ENCODE measurements at places on chromosomes 1 and 21.

DNA sequence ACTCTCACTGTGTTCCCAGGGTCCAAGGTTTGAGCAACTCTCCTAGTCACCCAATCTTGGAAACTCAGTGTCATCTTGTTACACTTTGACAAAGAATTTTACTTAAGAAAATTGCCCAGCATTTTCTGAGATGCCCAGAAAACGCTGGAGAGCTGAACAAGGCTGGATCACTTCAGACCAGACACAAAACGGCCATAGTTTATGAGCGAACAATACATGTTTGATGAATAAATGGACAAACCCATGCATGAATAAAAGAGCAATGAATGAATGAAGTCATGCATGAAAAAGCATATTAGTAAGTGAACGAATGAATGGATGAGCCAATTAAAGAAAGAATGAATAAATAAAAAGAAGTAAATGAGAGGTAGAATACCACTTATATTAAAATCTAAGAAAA, 103.8 kb downstream of the MATN1 start:
- DNase-seq: no peak

- DNase-seq: no peak
These were observed 7.9 kb upstream of the SRP9 start for GRCh38 chr1:225769687-225770086.

- DNase-seq: no peak
These were observed 16.9 kb upstream of the COL18A1 start for GRCh38 chr21:45388011-45388521.

GRCh38 chr1:243723050-243723449, 127.0 kb downstream of the AKT3 start:
- no peak for DNase-seq

DNA sequence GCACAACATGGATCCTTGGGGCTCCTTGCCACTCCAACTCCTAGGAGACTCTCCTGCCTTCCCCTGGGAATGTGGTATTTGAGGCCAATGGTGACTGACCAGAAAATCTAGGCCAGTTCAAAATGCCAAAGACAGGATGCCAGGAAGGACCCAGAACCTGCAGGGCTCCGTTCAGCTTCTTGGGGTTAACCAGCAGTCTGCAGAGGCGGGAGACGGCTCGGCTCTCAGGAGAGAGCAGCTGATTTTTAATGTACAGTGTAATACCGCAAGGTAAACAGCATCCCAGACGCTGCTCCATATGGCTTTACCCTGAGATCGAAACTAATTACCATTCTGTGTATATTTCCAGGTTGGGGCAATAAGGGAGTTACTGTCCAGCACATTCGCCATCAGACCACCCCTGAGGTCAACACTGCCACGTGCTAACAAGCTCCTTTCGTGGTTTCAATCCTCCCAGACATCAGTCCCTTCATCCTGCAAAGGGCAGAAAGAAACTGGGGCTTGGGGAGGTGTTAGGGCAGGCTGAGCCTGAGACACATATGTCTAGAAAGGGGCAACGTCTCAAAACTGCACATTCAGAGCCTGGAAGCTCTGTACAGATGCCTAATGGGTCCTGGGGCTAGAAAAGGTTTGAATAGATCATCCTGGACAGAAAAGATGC, 16.7 kb downstream of the ITPKB start:
- DNase-seq: no peak

GRCh38 chr1:243390162-243390791, 134.4 kb downstream of the SDCCAG8 start:
- no peak for DNase-seq

GRCh38 chr1:209080170-209080781, 503.2 kb upstream of the CAMK1G start:
- DNase-seq: no peak

DNA sequence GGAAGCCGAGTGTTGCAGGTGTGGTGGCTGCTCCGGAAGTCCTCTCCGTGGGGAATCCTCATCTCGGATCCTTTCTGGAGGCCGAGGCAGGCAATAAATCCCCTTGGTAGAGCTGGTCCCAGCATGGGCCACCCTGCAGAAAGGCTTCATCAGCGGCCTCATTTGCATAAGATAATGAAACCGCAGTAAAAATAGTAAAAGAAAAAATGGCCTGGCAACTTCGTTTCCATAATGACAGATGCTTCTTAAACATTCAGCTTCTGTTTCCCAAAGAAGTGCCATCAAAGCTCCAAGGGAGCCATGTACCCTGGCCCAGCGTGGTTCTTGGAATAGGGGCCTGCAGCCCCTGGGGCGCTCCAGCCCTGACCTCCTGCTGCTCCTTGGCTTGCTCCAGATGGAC, 244.1 kb downstream of the GRIK3 start:
- no peak for DNase-seq

GRCh38 chr1:118264343-118264742, 79.3 kb upstream of the SPAG17 start:
- no peak for DNase-seq

DNA sequence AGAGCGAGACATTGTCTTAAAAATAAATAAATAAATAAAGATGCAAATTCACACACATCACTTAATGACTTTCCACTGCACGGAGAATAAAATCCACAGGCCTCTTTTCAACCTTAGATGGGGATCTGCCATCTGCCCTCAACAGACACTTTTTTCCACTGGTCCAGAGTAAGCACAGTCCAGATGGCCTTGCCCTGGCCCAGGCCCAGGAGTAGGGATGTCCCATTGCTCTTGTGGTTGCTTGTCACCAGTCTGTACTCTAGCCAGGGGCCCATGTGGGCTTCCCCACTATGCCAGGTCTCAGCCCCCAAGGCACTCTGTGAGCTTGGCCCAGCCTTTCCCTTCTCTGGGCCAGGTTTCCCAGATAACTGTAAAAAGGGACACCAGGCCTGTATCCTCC, 17.4 kb downstream of the PLOD1 start:
- DNase-seq: no peak

- no peak for DNase-seq
These were observed 392.3 kb upstream of the ADAMTS5 start for GRCh38 chr21:27359141-27359540.

- DNase-seq: no peak
These were observed 9.7 kb downstream of the DESI2 start for GRCh38 chr1:244662599-244662998.

GRCh38 chr1:96346719-96347118, 374.9 kb upstream of the PTBP2 start:
- no peak for DNase-seq

- DNase-seq: no peak
These were observed 1.4 kb downstream of the PRSS38 start for GRCh38 chr1:227816750-227817446.

DNA sequence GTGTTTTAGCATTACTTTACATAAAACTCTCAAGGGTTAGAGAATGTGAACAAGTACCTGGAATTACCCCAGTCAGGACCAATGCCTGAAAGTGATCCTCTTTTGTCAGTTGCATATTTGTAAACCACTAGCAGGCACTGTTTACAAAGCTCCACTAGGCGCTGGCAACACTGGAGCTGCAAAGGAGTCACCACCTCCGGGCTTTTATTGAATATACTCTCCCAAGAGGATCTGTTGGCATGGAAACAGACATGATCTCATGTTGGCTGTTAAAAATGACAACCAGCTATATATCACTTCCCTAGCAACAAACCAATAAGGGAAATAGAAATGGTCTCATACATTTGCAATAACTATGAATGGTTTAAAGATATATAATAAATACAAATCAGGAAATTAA, 116.0 kb downstream of the TTLL7 start:
- DNase-seq: no peak

- DNase-seq: no peak
These were observed 4.7 kb upstream of the C1orf174 start for GRCh38 chr1:3904843-3905185.

GRCh38 chr1:2279210-2279639, 51.1 kb downstream of the SKI start:
- DNase-seq: no peak

GRCh38 chr1:231171623-231172197, 9.9 kb downstream of the TRIM67 start:
- DNase-seq: no peak

Measured in type B pancreatic cell (in vitro differentiated cells).